WTC11 (cell line): ENCODE measurements at places on chromosomes 11 and 22. TPM values are rescaled to one million over a fixed set of nuclear protein-coding genes. Genes with fewer than 3 reads are reported as not detected.
A peak's percentile ranks its signal among the peaks of the same experiment; 100 is the strongest.

DNA sequence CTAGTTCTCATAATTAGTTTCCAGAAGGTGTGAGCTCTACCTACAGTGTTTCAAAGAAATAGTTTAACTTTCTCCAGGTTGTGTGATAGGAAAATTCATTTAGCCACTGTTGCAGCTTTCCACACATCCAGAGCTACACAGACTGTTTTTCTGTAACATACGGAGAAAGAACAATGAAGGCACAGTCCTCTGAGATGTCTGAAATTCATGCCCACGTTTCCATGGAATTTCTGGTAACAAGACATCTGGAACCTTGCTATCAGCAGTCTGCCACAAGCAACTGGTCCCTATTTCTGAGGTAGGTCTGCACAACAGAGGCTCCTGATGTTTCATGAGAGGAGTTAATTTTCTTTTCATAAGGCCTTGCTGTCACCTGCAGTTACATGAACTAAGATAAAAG, 273.3 kb upstream of the C11orf87 start:
- H3K27ac ChIP-seq = no peak overlapping the region
- H3K4me1 ChIP-seq = peaks cover 15% of the 10 kb centered on the region
- no peaks in the 10 kb centered on the region for H3K36me3 ChIP-seq
- no peak overlapping the region for H3K4me3 ChIP-seq
- H3K27me3 ChIP-seq = no peaks in the 10 kb centered on the region; the same call in 1 of the 2 replicates

GRCh38 chr11:10984250-10984649, 126.4 kb upstream of the ZBED5 start:
- H3K4me1 ChIP-seq = peaks cover 10% of the 10 kb centered on the region
- peak; percentile 30 for DNase-seq
- no peak overlapping the region for H3K4me3 ChIP-seq
- H3K36me3 ChIP-seq = no peaks in the 10 kb centered on the region
- H3K27ac ChIP-seq = no peak overlapping the region

DNA sequence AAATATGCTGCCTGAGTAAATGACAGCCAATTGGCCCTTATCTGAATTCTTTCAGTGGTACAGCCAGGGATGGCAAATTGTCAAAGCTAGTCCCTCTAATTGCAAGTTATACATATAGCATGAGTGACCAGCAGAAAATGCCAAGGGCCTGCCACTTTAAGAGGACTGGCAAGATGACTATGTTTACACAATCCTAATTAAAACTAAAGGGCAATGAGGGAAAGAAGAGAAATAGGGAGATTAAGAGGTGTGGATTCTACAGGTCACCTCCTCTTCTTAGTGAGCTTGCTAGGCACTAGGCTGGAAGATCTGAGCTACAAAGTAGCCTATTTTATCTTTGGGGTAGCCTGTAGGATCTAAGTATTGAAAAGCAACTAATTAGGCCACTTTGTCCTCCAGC, 13.5 kb downstream of the NUMA1 start:
- DNase-seq = no peak
- H3K4me1 ChIP-seq = peaks cover 23% of the 10 kb centered on the region
- H3K4me3 ChIP-seq = no peak overlapping the region
- no peaks in the 10 kb centered on the region for H3K27me3 ChIP-seq
- H3K36me3 ChIP-seq = peaks cover 14% of the 10 kb centered on the region
- no peak overlapping the region for H3K27ac ChIP-seq

Gene CD3D
- 0.33 to 1.3 TPM (median 0.89 TPM) in 3 replicates for total RNA-seq

Gene SLC22A9
- not detected in 3 replicates for total RNA-seq

- H3K4me1 ChIP-seq = no peaks in the 10 kb centered on the region
- H3K36me3 ChIP-seq = peaks cover 23% of the 10 kb centered on the region
- H3K27ac ChIP-seq = no peak overlapping the region
- peak; percentile 1 for DNase-seq
- no peak overlapping the region for H3K4me3 ChIP-seq
Measured at GRCh38 chr22:49218142-49218541, 609.5 kb downstream of the BRD1 start.

DNA sequence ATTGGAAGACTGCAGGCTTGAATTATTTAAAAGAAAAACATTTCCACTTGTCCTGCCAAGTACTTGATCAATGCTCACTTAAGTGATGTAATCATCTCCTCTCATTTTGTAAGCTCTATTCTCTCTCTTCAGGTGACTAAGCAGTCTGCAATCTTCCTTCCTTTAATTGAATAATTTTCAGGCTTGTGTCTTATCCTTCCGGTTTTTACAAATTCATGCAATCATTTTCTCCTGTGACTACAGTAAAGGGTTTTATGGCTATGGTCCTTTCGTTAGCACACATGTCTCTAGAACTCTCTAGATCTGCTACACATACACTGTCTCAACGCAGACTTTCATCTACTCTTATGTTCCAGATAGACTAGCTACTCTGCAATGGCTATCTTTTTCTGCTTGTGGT, 12.6 kb upstream of the UPB1 start:
- no peaks in the 10 kb centered on the region for H3K27me3 ChIP-seq
- peaks cover 5% of the 10 kb centered on the region for H3K4me1 ChIP-seq
- H3K4me3 ChIP-seq = no peak overlapping the region
- no peak for DNase-seq
- no peaks in the 10 kb centered on the region for H3K36me3 ChIP-seq
- no peak overlapping the region; the same call in 1 of the 2 replicates for H3K27ac ChIP-seq

DNA sequence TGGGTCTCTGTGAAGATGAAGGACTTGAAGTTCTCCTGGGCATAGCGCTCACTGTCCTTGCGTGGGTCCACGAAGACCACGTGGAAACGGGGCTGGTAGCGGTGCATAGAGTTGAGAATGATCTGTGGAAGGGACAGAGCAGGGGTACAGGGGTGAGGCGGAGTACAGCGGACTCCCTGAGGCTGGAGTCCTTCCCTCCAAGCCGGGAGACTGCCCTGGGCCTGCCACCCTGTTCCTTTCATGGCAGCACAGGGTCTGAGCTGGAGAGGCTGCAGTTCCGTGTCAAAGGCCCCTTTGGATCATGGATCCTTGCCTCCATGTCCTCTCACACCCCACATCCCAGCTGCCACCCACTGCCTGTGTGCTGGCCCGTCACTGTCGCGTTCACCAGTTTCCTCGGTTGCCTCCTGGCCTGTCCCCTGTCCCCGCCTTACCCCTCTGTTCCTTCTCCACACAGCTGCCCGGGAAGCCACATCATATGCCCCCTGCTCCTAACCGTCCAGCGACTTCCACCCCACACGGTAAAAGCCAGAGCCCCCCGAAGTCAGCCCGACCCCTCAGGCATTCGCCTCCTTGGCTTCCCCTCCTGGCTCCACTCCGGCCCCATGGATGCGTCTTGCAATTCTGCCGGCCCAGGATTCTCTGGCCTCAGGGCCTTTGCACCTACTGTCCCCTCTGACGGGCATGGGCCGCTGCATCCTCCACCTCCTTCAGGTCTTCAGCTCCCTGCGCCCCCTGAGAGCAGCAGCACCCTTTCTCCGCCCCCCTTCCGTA, 3.4 kb upstream of the NUDT8 start:
- H3K27ac ChIP-seq = no peak overlapping the region
- peaks cover 22% of the 10 kb centered on the region for H3K4me1 ChIP-seq
- H3K4me3 ChIP-seq = no peak overlapping the region
- H3K27me3 ChIP-seq = no peaks in the 10 kb centered on the region; the same call in 1 of the 2 replicates
- DNase-seq = peak; percentile 9
- H3K36me3 ChIP-seq = no peaks in the 10 kb centered on the region

GRCh38 chr11:126898802-126899201, 101.8 kb downstream of the KIRREL3 start:
- H3K36me3 ChIP-seq = no peaks in the 10 kb centered on the region
- H3K27ac ChIP-seq = no peak overlapping the region
- DNase-seq = peak; percentile 17
- no peak overlapping the region for H3K4me3 ChIP-seq

- H3K4me3 ChIP-seq = no peak overlapping the region
- H3K27ac ChIP-seq = no peak overlapping the region
- H3K27me3 ChIP-seq = no peaks in the 10 kb centered on the region
- no peaks in the 10 kb centered on the region for H3K36me3 ChIP-seq
- H3K4me1 ChIP-seq = peaks cover 21% of the 10 kb centered on the region
- DNase-seq = no peak
Measured at GRCh38 chr11:8221917-8222495, 41.7 kb downstream of the LMO1 start.

GRCh38 chr11:72755713-72756285, 3.6 kb upstream of the ARAP1 start:
- no peak overlapping the region for H3K27ac ChIP-seq
- H3K27me3 ChIP-seq = peaks cover 10% of the 10 kb centered on the region
- H3K4me1 ChIP-seq = peaks cover 31% of the 10 kb centered on the region
- peaks cover 11% of the 10 kb centered on the region for H3K36me3 ChIP-seq
- DNase-seq = no peak

- peaks cover 10% of the 10 kb centered on the region for H3K27me3 ChIP-seq
- H3K4me3 ChIP-seq = no peak overlapping the region
- no peaks in the 10 kb centered on the region for H3K36me3 ChIP-seq
- peaks cover 70% of the 10 kb centered on the region for H3K4me1 ChIP-seq
- DNase-seq = no peak
- no peak overlapping the region for H3K27ac ChIP-seq
Measured at GRCh38 chr11:69438286-69438920, 43.1 kb upstream of the LINC01488 start.

DNA sequence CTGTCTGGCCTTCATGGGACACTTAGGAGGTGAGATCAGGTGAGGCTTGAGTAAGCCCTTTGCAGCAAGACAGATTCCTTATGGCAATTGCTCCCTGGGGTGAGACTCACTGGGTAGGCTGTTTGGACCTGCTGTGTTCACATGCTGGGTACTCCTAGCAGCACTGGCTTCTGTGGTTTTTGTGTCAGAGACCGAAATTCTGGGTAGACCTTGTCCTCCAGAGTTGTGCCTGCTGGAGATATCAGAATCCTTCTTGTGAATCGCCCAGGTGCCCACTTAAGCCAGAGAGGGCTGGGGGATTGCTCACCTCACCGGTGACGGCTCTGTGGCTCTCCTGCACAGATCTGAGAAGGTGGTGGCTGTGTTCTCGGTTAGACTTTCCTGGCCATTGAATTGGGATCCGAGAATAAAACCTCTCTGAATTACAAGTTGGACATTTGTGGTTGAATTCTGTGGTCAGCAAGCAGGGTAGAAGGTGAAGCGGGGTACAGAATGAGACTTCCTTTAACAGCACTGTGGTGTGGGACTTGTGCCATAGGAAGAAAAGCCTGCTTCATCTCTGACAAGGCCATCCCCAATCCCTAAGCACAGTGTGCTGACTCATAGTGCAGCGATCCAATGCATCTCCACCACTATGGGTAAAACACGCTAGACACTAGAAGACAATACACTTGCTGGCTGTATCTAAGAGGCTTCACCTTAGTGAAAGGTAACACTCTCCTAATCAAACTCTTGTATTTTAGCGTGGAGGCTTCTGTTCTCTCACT, 52.5 kb upstream of the TTC12 start:
- peaks cover 2% of the 10 kb centered on the region; the same call in 1 of the 2 replicates for H3K4me1 ChIP-seq
- H3K36me3 ChIP-seq = no peaks in the 10 kb centered on the region
- no peak overlapping the region for H3K27ac ChIP-seq
- no peak for DNase-seq

Gene MMP13
- not detected in 3 replicates for total RNA-seq

DNA sequence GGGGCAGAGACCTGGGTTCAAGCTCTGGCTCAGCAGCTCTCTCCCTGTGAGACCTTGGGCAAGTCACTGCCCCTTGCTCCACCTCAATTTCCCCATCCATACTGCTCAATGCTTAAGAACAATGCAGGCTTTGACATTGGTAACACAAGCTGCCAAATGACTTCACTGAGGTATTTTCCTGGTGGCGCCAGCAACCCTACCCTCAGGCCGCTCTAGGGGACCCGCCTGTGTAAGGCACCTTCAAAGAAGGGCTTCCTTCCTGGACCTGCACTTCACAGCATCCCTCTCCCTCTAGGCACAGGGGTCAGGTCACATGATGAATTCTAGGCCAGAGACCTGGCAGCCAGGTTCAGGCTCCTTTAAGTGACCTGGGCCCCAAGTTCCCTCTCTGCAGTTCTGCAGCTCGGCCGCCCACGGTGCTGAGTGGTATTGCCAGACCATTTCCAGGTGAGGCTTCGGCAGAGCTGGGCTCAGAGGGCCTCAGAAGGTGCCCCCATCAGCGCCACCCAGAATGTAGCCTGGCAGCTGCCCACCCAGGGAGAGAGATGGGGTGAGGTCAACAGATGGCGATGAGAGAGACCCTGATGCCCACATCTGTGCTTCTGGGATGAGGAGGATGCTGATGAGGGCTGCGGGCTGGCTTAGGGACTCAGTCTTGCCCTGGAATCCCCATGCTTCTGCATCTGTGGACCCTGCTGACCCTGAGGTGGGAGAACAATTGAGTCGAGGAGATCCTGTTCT, 4.5 kb downstream of the WNT11 start:
- DNase-seq = no peak
- peaks cover 54% of the 10 kb centered on the region for H3K27me3 ChIP-seq
- H3K4me1 ChIP-seq = peaks cover 10% of the 10 kb centered on the region

Gene MRPL40
- total RNA-seq = 15.7 to 19.2 TPM (median 18.2 TPM) in 3 replicates

Gene PRDM10
- total RNA-seq = 15.8 to 18.9 TPM (median 17.9 TPM) in 3 replicates

- no peaks in the 10 kb centered on the region for H3K27me3 ChIP-seq
- peaks cover 15% of the 10 kb centered on the region for H3K36me3 ChIP-seq
- H3K27ac ChIP-seq = no peak overlapping the region
- no peak overlapping the region for H3K4me3 ChIP-seq
- no peak for DNase-seq
- peaks cover 47% of the 10 kb centered on the region for H3K4me1 ChIP-seq
Measured at GRCh38 chr11:82906931-82907330, 5.4 kb downstream of the DDIAS start.

DNA sequence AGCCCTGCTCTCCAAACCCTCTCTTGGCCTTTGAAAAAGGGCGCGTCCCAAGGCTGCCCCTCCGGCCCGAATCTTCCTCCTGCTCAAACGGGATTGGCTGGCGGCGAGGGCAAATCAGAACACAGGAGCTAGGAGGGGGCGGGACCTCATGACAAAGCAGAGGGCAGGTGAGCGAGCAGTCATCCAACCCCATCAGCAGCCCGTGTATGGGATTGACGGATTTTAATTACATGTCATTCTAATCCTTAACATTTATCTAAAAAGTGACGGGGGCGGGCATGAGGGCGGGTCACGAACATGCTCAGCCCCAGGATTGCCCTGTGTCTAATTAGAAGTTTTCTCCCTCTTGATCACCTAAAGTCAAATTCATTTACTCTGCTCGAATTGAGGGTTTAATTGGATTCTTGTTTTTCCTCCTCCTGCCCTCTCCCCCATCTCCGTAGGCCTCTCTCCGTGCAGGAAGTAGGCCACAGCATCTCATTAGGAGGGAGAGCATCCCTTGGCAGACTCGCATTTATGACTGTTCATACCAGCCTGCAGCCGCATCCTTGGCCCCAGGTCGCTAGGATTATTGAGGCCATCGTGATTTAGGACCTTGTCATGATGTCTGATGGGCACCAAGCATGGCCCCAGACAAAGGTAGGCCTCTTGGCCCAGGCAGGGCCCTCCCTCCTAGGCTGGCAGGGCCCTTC, 147.1 kb downstream of the CHST1 start:
- peak; percentile 82 for DNase-seq
- H3K4me3 ChIP-seq = no peak overlapping the region
- H3K27me3 ChIP-seq = peaks cover 19% of the 10 kb centered on the region

DNA sequence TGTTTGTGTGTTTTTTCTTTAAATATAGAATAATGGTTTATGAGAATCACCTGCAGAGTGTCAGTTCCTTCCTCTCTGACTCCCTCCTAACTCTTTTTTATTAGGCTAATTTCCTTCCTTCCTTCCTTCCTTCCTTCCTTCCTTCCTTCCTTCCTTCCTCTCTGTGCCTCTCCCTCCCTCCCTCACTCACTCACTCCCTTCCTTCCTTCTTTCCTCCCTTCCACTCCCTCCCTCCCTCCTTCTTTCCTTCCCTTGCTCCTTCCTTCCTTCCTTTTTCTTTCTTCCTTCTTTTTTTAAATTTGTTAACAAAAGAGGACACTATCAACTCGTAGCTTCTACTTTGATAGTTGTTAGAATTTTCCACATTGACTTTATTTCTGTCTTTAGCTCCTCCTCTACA, 152.3 kb upstream of the SEZ6L start:
- peaks cover 32% of the 10 kb centered on the region for H3K4me1 ChIP-seq
- H3K27ac ChIP-seq = no peak overlapping the region
- no peaks in the 10 kb centered on the region for H3K36me3 ChIP-seq
- DNase-seq = no peak
- H3K27me3 ChIP-seq = no peaks in the 10 kb centered on the region
